ENCODE measurements at places on chromosomes 13 and 19.

GRCh38 chr13:100480676-100481075, 107.9 kb downstream of the GGACT start:
- peak; percentile 47 for DNase-seq

- DNase-seq = no peak
These were observed 312.3 kb downstream of the GPC5 start for GRCh38 chr13:91710733-91711132.

- peak; percentile 60 for DNase-seq
These were observed 16.2 kb upstream of the FOXO1 start for GRCh38 chr13:40682449-40683240.

- DNase-seq = no peak
These were observed 136.3 kb upstream of the UFM1 start for GRCh38 chr13:38213314-38213713.

- DNase-seq = peak; percentile 13
These were observed 3.6 kb downstream of the FOXO1 start for GRCh38 chr13:40662866-40663265.

DNA sequence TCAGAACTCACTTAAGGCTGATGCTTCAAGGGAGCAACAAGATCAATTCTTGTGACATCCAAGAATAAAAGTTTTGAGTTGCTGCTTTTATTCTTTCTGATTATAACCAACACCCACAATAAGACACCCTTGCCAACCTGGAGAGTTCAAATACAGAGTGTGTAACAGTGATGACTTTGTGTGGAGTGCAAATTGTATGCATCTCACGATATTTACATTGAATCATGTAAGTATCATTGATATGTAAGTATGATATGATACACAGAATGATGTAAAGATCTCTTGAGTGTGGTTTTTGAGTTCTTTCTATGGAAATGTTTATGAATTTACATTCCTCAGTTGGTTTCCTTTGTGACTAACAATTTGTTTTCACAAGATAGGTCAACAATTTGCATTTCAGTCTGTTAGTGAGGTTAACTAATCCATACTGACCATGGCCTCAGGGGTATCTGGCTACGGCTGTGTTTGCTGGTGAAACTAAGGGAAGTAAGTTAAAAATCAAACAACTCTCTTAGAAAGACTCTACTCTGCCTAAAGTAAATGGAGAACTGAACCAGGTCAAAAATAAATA, 12.4 kb downstream of the LHFPL6 start:
- no peak for DNase-seq

DNA sequence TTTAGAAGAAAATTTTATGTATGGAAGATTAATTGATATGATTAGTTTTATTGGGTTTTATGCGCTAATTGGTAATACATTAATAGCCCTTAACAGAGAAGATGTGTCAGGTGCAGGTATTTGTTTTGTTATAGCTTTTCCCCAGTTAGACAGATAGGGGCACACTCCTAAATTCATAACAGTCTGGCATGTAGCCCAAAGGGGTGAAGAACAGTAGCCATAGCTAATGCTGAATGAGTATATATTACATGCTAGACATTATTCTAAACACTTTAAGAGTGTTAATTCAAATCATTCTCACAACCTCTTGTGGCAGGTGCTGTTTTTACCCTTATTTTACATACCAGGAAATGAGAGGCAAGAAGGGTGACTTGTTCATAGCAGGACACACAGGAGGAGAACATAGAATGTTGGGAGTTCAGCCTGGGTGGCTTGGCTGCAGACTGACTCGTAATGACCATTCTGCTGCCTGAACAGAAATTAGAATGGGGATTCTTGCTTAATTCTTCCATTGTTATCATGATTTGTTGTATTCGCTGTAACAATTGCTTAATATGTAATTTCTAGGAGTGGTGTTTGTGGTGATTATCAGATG, 20.1 kb downstream of the PCCA start:
- no peak for DNase-seq

GRCh38 chr19:19463348-19464117, 51.8 kb downstream of the TSSK6 start:
- DNase-seq = no peak

- DNase-seq = no peak
These were observed 385.8 kb downstream of the SLITRK1 start for GRCh38 chr13:83496501-83496900.

DNA sequence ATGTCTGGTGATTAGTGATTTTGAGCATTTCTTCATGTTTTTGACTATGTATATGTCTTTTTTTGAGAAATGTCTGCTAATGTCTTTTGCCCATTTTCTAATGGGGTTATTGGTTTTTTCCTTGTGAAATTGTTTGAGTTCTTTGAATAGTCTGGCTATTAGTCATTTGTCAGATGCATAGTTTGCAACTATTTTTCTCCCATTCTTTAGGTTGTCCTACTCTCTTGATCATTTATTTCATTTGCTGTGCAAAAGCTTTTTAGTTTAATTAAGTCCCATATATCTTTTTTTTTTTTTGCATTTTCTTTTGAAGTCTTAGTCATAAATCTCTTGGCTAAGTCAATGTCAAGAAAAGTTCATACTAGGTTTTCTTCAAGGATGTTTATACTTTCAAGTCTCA, 449.8 kb downstream of the DACH1 start:
- DNase-seq = no peak

DNA sequence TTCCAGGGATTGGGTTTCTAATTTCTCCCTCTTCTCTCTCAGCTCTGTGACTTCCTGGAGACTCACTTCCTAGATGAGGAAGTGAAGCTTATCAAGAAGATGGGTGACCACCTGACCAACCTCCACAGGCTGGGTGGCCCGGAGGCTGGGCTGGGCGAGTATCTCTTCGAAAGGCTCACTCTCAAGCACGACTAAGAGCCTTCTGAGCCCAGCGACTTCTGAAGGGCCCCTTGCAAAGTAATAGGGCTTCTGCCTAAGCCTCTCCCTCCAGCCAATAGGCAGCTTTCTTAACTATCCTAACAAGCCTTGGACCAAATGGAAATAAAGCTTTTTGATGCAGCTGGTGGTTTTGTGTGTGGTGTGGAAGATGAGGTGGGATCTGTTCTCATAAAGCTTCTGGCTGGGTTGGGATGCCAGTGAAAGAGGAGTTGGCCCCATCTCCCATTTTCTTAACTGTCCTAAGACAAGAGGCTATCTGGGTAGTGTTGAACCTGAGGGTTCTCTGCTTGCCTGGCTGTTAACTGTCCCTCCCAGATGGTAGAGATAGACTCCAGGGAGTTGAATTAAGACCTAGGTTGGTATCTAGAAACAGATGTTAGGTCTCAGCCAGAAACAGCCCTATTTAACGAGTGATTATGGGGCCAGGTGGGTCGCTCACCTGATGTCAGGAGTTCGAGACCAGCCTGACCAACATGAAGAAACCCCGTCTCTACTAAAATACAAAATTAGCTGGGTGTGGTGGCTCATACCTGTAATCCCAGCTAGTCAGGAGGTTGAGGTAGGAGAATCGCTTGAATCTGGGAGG, 1.6 kb downstream of the FTL start:
- DNase-seq = no peak

DNA sequence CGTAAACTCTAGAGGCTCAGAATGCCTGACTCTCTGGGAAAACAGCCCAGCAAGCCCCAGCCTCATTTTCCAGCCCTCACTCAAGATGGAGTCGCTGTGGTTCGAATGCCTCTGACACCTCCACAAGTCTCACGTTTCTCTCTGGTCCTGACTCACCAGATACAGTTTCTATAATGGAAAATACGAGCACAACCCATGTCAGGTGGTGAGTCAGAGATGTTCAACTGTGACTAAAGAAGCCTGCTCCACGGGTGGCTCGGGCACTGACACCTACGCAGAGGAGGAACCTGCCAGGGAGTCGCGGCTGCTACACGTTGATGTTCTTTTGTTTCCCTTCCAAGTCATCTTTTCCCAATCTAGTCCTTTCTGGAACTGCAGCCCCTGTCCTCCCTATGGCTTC, 87.1 kb upstream of the STK24 start:
- no peak for DNase-seq

- DNase-seq = no peak
These were observed 7.1 kb upstream of the KLK14 start for GRCh38 chr19:51089786-51090185.

All from NCI-H82 (cell line).